ENCODE measurements at places on chromosomes 1 and 21.

DNA sequence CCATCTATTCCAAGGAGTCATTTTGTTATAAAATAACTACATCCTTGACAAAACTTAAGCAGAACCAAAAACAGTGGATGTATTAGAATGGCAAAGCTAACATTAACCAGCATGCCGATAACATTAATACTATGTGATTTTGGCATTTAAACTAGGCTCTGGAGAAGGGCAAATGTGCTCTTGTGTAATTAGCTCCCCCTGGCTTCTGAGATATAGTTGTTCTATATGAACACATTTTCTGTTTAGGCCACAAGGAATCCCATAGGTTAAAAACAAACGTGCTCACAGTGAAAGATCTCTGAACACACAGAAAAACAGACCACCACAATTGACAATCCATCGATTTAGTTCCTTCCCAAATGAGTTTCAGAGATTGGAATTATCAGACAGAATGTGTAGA is 57.4 kb upstream of the TARS2 start:
- DNase-seq: no peak

DNA sequence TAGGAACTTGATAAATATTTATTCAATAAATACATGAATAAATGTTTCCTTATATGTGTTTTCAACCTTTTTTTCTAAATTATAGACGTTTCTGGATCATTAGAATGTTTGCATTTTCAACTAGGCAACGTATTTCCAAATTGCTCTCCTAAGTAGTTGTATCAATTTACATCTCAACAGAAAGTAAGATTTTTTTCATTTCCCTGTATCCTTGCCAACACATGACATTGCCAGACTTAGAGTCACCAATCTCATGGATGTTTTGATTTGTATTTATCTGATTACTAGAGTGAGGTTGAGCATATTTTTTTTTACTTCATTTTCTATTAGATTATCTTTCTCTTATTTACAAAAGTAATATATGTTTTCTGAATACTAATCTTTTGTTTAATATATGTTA is 22.2 kb upstream of the SMG7 start:
- DNase-seq: no peak

- no peak for DNase-seq
Measured at GRCh38 chr1:33277488-33278084, 21.3 kb downstream of the ZNF362 start.

- DNase-seq: peak; percentile 87
Measured at GRCh38 chr1:43858324-43858723, 75.3 kb upstream of the ARTN start.

- DNase-seq: no peak
Measured at GRCh38 chr21:25509862-25510261, 97.4 kb downstream of the MRPL39 start.

DNA sequence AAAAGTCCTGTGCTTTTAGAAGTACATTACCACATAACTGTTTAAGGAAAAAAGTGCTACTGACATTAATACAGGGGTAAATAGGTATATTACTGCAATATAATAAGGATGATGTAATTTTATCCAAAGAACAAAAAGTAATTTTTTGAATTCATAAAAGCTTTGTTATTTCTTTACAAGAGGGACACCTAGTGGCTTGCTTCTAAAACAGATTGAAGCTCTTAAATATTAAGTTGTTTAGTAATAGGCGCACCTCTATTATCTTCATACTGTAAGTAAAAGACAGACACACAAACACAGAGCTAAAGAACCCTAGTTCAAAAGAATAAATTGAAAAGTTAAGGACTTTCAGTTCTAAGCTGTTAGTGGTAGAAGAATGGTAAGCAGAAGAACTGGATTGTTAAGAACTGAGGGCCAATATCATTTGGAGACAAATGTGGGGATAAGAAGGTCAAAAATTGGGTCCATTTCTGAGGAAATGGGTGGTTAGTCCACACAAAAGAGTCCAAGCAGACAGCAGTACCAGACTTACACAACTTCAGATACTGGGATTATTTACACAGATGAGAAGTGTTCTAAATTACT is 15.4 kb downstream of the ZNHIT6 start:
- DNase-seq: no peak

DNA sequence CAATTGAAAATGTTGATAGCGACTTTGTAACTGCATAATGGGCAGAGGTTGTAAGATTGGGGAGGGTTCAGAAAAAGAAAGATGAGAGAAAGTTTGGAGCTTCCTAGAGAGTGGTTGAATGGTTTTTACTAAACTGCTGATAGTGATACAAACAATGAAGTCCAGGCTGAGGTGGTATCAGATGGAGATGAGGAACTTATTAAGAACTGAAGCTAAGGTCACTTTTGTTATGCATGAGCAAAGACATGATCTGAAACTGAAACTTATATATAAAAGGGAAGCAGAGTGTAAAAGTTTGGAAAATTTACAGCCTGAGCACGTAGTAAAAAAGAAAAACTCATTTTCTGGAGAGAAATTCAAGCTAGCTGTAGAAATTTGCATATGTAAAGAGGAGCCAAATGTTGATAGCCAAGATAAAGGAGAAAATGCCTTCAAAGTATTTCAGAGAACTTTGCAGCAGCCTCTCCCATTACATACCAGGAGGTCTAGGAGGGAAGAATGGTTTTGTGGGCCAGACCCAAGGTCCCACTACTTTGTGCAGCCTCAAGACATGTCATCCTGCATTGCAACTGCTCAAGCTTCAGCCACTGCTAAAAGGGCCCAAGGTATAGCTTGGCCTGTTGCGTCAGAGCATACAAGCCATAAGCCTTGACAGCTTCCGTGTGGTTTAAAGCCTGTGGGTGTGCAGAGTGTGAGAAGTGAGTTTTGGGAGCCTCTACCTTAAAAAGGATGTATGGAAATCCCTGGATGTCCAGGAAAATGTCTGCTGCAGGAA is 843.9 kb downstream of the AMY1C start:
- no peak for DNase-seq

- DNase-seq: no peak
Measured at GRCh38 chr21:35641271-35642016, 418.9 kb downstream of the SETD4 start.

GRCh38 chr1:231584117-231584516 is 42.5 kb upstream of the DISC1 start:
- peak; percentile 47 for DNase-seq

GRCh38 chr1:82401116-82401515 is 600.4 kb downstream of the ADGRL2 start:
- no peak for DNase-seq
